ENCODE measurements at places on chromosomes 6 and 20. TPM values are rescaled to one million over a fixed set of nuclear protein-coding genes. Genes with fewer than 3 reads are reported as not detected.

DNA sequence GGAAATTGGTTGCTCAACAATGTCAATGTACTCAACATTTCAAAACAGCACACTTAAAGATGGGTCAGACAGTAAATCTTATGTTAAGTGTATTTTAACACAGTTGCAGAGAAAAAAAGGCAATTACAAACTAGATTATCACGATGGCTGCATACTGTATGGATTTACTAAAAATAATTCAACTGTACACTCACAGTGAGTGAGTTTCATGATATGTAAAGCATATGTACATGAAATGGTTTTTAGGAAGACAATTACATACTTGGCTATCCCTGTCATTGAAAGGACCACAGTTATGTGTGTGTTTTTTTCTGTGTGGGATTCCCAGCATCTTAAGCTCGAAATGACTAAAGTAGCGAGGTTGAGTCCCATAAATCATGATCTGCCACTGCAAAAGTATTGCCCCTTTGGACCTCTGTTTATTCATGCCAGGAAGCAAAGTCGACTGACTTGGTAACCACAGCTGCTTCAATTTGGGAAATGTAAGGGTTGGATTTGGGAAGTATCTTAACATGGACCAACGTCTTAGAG is 5.5 kb upstream of the SALL4 start:
- H3K36me3 ChIP-seq: no peaks in the 10 kb centered on the region
- peaks cover 6% of the 10 kb centered on the region for H3K4me1 ChIP-seq
- DNase-seq: no peak
- no peak overlapping the region for H3K27ac ChIP-seq
- H3K4me3 ChIP-seq: no peak overlapping the region
- H3K27me3 ChIP-seq: no peaks in the 10 kb centered on the region

- H3K27ac ChIP-seq: no peak overlapping the region
- no peak overlapping the region for H3K4me3 ChIP-seq
These were observed 158.0 kb downstream of the PHF3 start for GRCh38 chr6:63793465-63794137.

DNA sequence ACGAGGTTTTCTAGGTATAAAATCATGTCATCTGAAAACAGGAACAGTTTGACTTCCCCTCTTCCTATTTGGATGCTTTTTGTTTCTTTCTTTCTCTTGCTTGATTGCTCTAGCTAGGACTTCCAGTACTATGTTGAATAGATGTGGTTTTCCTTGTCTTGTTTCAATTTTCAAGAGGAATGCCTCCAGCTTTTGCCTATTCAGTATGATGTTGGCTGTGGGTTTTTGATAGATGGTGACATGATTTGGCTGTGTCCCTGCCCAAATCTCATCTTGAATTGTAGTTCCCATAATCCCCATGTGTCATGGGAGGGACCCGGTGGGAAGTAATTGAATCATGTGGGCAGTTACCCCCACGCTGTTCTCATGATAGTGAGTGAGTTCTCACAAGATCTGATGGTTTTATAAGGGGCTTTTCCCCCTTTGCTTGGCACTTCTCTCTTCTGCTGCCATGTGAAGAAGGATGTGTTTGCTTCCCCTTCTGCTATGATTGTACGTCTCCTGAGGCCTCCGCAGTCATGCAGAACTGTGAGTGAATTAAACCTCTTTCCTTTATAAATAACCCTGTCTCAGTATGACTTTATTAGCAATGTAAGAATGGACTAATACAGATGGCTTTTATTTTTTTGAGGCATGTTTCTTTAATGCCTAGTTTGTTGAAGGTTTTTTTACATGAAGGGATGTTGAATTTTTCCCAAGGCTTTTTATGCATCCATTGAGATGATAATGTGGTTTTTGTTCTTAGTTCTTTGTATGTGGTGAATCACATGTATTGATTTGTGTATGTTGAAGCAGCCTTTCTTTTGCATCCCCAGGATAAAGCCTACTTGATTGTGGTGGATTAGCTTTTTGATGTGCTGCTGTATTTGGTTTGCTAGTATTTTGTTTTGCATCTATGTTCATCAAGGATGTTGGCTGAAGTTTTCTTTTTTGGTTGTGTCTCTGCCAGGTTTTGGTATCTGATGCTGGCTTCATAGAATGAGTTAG is 239.1 kb downstream of the THBS2 start:
- H3K4me3 ChIP-seq: no peak overlapping the region
- no peaks in the 10 kb centered on the region for H3K27me3 ChIP-seq
- H3K36me3 ChIP-seq: no peaks in the 10 kb centered on the region
- H3K4me1 ChIP-seq: no peaks in the 10 kb centered on the region

- H3K4me3 ChIP-seq: no peak overlapping the region
- DNase-seq: no peak
- H3K27ac ChIP-seq: no peak overlapping the region
- H3K4me1 ChIP-seq: no peaks in the 10 kb centered on the region
- no peaks in the 10 kb centered on the region for H3K36me3 ChIP-seq
These were observed 43.5 kb upstream of the TIAM2 start for GRCh38 chr6:154951345-154952200.

DNA sequence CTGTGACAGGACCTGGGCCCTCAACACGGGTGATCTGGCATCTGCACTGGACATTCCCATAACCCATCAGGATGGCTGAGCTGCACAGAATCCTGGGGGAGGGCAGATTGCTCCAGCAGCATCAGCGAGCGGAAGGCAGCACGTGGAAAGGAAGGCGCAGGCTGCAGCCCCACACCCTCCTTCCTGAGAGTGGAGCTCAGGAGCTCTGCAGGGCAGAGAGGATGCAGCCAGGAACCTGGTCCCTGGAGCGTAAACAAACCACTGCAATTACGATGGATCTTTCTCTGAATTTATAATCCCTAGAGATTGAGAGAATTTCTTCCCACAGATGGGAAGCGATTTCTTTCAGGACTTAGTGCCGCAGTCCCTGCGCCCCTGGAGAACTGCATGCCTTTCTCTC is 39.7 kb upstream of the EMILIN3 start:
- no peak for DNase-seq
- no peak overlapping the region for H3K4me3 ChIP-seq
- no peaks in the 10 kb centered on the region for H3K4me1 ChIP-seq
- H3K27ac ChIP-seq: no peak overlapping the region
- H3K27me3 ChIP-seq: no peaks in the 10 kb centered on the region

GRCh38 chr20:50550531-50550930 is 40.3 kb downstream of the PTPN1 start:
- H3K4me3 ChIP-seq: no peak overlapping the region
- H3K27ac ChIP-seq: no peak overlapping the region
- no peak for DNase-seq
- no peaks in the 10 kb centered on the region for H3K4me1 ChIP-seq
- H3K36me3 ChIP-seq: no peaks in the 10 kb centered on the region

DNA sequence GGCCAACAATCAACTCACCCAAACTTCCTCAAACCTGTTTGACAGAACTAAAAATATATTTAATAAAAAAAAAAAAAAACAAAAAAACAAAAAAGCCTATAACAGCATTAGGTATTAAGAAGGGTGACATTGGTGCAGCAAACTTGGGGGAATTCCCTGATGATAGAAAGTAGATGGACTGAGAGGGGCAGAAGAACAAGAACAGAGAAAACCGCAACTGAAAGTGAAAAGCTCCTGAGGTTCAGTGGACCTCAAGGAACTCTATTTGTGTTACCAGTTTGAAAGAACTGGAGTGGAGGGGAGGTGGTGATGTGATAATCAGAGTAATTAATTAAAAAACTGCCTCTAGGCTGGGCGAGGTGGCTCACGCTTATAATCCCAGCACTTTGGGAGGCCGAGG is 53.8 kb downstream of the MACROD2 start:
- no peak overlapping the region for H3K27ac ChIP-seq
- H3K27me3 ChIP-seq: no peaks in the 10 kb centered on the region

DNA sequence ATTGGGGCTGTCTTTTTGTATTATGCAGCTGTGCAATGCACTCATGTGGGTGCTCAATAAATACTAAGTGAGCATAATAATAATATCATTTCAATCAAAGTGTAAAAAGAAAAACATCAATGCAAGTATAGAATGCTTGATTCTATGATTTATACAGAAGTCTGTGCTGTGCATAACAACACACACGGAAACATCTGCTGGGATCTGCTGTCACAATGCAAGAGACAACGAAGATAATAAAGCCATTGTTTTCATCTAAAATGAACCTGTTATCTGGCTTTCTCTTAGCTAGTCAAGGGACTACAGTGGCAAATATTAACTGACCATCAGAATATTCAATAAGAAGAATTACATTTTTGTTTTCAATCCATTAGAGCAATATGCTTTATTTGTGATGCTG is 1156.9 kb upstream of the MAP3K7 start:
- H3K4me3 ChIP-seq: no peak overlapping the region
- no peaks in the 10 kb centered on the region for H3K36me3 ChIP-seq
- H3K27me3 ChIP-seq: no peaks in the 10 kb centered on the region
- no peak overlapping the region for H3K27ac ChIP-seq

DNA sequence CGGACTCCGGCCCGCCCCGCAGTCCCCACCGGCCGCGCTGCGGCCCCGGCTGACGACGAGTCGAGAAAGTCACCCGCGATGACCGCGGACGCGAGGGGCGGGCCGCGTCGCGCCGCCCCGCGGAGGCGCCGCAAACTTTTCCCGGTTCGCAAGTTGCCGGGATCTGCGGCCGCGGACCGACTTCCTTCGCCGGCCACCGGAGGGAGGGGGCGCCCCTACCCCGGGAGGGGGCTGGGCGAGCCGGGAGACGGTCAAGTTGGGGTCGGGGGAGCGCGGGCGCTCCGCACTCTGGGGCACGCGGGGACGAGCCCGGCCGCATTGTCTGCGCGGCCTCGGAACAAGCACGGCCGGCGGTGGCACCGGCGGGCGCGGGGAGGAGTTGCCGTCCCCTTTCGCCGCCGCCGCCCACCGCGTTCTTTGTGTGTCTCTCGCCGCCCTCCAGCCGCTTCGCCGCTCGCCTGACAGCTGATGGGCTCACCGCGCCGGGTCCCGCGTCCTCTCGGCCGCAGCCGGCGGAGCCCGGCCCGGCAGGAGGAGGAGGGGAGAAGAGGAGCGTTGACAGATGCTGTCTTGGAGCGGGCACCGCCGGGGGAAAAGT is 131.6 kb downstream of the OGFRL1 start:
- no peak for DNase-seq
- peak overlapping the region; percentile 56 for H3K4me3 ChIP-seq
- no peaks in the 10 kb centered on the region for H3K36me3 ChIP-seq
- H3K4me1 ChIP-seq: no peaks in the 10 kb centered on the region

DNA sequence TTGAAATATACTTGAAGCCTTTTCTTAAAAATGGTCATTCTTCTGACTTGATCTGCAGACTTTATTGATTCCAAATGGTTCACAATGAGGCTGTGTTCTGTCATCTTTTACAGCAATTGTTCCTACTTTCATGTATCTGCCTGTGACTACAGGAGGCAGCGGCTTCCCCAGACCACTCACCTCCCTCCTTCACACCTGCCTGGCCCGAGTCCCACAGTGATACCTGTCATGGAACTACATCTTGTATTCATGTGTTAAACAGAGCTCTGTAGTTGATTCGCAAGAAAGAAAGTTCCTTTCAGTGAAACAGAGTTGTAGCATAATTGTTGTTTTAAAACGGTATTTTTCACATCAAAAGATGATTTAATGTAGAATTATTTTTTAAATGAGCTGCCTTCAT is 673.5 kb upstream of the AGPAT4 start:
- H3K4me1 ChIP-seq: peaks cover 5% of the 10 kb centered on the region
- H3K36me3 ChIP-seq: no peaks in the 10 kb centered on the region
- no peaks in the 10 kb centered on the region for H3K27me3 ChIP-seq

DNA sequence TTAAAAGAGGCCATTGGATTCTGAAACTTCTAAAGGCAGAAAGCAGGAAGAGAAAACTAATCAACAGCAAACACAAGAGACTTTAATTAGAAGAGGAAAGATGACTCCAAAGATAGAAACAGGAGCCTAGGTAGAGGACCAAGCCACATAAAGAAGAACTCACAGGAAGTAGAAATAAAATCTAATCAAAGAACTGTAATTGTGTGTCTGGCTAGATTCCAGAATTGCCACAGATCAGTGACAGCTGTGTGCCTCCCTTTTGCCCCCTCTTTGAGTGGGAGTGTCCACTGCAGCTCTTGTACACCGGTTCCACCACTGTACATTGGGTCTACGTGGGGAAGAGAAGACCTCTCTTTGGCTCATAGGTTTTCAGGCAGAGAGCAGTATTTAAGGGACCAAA is 22.3 kb upstream of the THEMIS start:
- no peak overlapping the region for H3K4me3 ChIP-seq
- DNase-seq: no peak
- H3K4me1 ChIP-seq: no peaks in the 10 kb centered on the region
- H3K36me3 ChIP-seq: no peaks in the 10 kb centered on the region

DNA sequence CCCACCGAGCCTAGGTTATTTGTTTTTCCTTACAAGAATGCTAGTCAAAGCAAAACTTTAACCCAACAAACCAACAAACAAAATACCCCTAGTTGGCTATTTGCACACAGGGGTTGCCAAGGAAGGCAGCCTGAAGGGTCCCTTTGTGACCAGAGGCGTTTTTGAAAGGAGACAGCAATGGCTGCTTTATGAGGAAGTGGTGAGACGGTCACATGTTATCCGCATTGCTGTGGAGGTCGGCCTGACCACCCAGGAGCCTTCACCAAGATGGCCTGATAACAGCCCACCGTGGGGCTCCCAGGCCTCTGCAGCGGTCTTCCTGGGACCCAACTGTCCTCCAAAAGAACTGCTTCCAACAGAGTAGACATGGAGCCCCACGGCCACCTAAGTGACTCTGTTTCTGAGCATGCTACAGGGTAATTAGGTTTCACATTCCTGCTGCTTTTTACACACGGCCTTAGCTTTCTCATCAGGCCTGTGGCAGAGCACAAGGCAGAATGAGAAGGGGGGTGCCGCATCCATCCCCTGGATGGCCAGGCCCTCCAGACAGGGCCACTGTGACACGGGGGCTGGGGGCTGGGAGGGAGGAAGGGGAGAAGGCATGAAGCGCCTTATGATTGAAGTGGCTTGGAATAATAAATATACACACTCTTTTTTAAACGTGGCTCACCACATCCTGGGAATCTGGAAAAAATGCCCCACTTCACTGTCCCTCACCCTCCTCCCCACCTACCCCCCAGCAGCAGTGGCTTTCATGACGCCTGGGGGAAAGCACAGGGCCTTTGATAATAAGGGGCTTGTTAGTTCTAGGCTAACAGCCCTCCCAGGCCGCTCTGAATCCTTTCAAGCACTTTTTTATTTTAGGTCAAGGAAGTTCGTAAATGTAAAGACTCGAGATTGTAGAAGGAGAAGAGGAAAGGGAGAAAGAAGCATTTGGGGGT is 86.0 kb downstream of the CLIC5 start:
- peaks cover 22% of the 10 kb centered on the region for H3K4me1 ChIP-seq
- 0 out of 2 replicates have a peak, but pooled peaks cover 8% of the 10 kb centered on the region for H3K27me3 ChIP-seq
- H3K27ac ChIP-seq: no peak overlapping the region

DNA sequence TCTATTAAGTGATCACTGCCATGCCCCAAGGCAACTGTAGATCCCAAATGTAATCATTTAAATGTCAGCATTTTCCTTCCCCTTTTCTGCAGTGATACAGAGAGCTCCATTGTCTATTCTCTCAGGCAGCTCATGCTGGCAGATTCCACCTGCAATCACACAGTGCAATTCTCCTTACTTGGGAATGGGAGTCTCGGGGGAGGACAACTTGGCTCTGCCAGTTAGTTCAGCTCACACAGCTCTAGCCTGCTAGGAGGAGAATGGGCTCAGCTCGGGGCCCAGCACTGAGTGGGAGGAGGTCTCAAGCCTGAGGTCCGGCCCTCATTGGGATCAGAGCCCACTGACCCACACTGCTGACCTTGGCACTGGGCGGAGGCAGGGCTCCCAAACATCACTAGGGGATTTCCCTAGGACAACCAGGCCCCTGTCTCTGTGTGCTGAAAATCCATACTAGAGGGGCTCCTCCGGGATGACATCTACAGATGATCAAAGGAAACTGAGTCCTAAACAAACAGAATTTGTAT is 109.2 kb upstream of the ASF1A start:
- DNase-seq: no peak
- H3K4me1 ChIP-seq: no peaks in the 10 kb centered on the region

Gene ANKRD66
- polyA plus RNA-seq: not detected

Gene PTK6
- 0.12 TPM for polyA plus RNA-seq

Gene RAB32
- polyA plus RNA-seq: 3.9 TPM

Gene FILIP1
- 2.0 TPM for polyA plus RNA-seq

Gene FOXO3
- polyA plus RNA-seq: 13.1 TPM

Gene CLPSL2
- 3.2 TPM for polyA plus RNA-seq

Gene SPTLC3
- 0.23 TPM for polyA plus RNA-seq

Data from H1 (cell line).